ENCODE measurements at places on chromosomes 1 and 21.

- no peak for DNase-seq
Measured at GRCh38 chr1:231207437-231207836, 33.6 kb upstream of the GNPAT start.

GRCh38 chr1:97271916-97272788, 550.6 kb downstream of the PTBP2 start:
- no peak for DNase-seq

DNA sequence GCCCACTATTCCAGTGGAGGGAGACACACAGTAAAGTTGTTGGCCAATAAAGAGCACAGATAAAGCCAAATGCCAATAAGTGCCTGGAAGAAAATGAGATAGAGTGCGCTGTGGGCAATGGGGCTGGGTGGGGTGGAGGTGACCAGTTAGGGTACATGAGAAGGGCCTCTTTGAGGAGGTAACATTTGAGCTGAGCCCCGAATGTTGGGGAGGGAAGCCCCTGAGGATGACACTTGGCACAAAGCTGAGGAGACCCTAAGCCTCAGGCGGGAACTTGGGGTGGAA, 979 bp downstream of the S100A9 start:
- DNase-seq: no peak

DNA sequence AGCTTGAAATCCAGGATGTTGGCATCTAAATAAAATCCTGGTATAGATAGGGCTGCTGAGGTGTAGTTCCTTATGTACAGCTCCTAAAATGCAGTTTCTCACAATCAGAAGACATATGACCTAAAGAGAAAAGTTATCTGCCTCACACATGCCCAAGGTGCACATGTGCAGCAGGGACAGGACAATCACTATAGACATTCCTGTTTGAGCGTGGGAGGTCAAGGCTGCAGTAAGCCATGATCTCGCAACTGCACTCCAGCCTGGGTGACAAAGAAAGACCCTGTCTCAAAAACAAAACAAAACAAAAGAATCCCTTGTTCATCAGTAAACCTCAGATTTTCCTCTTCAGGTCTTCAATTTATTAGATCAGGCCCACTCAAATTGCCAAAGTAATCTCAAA, 66.1 kb downstream of the SPATA6 start:
- no peak for DNase-seq

DNA sequence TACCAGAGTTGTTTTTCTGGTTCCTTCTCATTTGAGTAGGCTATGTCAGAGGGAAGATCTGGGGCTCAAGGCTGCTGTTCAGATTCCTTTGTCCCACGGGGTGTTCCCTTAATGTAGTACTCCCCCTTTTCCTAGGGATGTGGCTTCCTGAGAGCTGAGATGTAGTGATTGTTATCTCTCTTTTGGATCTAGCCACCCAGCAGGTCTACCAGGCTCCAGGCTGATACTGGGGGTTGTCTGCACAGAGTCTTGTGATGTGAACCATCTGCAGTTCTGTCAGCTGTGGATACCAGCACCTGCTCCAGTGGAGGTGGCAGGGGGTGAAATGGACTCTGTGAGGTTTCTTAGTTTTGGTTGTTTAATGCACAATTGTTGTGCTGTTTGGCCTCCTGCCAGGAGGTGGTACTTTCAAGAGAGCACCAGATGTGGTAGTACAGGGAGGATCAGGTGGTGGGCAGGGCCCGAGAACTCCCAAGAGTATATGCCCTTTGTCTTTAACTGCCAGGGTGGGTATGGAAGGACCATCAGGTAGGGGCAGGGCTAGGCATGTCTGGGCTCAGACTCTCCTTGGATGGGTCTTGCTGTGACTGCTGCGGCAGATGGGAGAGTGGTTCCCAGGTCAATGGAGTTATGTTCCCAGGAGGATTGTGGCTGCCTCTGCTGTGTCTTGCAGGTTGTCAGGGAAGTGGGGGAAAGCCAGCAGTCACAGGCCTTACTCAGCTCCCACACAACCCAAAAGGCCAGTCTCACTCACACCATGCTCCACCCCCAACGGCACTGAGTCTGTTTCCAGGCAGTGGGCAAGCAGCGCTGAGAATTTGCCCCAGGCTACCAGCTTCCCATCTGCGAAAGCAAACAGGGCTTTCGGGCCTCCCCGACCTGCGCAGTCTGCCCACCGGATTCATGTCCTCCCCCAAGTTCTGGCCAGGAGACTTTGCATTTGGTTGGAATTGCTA, 64.2 kb downstream of the SERINC2 start:
- DNase-seq: no peak

GRCh38 chr1:71919811-71920509, 362.4 kb downstream of the NEGR1 start:
- DNase-seq: no peak

DNA sequence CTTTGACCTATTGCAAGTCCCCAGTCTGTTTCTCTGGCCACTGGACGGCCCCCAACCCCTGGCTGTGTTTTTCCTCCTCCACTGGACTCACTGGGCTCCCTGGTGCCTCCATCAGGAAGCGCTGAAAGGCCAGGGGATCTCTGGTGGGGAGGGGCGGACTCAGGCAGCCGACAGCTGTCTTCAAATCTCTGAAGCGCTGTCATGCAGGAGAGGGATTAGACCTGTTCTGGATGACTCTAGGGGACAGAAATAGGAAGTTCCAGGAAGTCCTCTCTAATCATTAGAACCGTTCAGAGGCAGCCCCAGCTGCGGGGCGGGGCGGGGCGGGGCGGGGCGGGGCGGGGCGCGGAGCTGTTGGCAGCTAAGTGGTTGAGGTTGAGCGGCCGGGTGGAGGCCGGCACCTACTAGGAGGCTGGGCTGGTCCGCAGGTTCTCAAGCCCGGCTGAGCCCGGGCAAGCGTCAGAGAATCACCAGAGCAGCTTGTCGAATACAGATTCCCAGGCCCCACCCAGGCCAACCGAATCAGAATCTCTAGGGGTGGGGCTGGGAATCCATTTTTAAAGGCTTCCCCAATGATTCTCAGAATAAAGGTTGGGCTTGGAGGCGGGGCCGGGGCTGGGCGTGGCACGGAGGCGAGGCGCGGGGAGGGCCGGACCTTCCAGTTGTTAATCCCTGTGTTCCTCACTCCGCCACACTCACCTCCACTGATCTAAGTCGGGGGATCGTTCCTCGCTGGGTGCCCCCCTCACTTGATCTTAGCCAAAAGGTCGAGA, 11.4 kb upstream of the PHLDA3 start:
- peak; percentile 78 for DNase-seq

- DNase-seq: no peak
Measured at GRCh38 chr1:41762777-41763176, 155.9 kb downstream of the HIVEP3 start.
